ENCODE measurements at places on chromosomes 16 and 17. TPM values are rescaled to one million over a fixed set of nuclear protein-coding genes. Genes with fewer than 3 reads are reported as not detected.

DNA sequence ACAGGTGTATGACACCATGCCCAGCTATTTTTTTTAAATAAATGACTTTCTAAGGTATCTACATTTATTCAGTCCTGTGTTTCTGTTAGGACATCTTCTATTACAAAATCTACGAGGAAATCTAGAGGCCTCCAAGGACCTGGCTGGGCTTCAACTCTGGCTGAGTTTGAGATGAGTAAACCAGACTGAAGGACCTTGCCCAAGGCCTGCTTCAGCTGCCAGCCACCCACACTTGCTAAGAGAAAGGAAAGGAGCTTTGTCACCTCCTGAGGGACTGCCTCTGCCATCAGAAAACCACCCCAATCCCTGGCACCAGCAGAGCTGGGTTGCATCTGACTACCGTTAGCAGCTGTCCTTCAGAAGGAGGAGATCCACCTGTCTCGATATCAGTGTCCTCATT lies 1.3 kb upstream of the MYO1D start:
- peak; percentile 12 for DNase-seq

DNA sequence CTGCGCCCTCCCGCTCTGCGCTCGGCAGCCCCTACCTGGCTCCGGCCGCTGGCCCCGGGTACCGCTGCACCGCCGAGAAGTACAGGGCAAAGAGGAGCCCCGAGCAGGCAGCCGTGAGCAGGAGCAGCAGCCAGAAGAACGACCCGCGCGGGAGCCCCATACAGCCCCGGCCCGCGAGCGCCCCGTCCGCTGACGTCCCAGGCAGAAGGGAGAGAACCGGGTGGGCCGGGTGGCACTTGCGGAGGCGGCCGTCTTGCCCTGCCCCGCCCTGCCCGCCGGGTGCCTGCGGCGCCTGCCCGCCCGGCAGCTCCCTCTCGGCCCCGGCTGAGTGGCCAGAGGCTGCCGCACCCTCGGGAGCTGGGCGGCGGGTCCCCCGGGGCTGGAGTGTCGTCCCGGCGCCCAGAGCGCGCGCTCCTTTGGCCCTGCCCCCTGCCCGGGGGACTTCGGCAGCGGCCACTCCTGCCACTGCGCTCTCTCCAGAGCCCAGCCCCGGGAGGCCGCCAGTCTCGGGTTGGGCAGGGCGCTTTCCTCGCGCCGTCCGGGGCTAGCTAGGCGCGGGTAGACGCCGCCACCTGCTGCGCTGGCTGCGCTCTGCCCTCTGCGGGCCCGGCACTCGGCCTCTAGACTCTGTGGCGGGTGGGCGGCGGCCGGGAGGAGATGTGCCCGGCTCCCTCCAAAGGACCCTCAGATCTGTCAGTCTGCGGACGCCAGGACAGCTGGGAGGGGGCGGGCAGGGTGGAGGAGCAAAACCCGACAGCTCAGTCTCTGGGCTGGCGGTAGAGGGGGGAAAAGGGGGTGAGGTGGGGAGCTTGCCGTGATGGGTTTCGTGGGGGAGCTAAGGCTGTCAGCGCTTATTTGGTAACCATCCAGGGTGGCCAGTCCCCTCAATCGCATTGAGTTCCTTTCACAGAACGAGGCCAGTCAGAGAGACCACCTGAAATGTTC lies at the start of gene ST6GALNAC2:
Gene ST6GALNAC2 (minus strand): TSS at position 212 of the 945 bp plus-strand sequence. CDS start 52 bp downstream, at position 160.
- DNase-seq = peak; percentile 64

DNA sequence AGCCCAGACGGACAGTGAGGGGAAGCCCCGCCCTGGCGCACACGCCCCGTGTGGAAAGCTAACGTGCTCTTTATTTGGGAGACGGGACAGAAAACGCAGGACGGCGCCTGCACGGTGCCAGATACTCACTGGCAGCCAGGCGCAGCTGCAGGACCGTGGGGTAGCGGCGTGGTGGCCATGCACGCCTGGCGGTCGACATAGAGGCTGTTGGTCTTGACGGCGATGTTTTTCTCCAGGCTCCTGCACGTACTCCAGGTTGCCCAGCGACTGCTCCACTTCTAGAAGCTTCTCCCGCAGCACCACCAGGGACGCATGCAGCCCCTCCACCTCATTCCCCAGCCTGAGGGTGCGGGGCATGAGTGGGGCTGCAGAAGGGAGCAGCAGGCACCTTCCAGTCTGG lies 5.1 kb upstream of the C1QTNF8 start:
- DNase-seq = no peak

The SUZ12 gene
- 67.2 TPM for total RNA-seq

The BFAR gene
- total RNA-seq = 57.5 TPM

The GPRC5C gene
- 1.3 TPM for total RNA-seq

DNA sequence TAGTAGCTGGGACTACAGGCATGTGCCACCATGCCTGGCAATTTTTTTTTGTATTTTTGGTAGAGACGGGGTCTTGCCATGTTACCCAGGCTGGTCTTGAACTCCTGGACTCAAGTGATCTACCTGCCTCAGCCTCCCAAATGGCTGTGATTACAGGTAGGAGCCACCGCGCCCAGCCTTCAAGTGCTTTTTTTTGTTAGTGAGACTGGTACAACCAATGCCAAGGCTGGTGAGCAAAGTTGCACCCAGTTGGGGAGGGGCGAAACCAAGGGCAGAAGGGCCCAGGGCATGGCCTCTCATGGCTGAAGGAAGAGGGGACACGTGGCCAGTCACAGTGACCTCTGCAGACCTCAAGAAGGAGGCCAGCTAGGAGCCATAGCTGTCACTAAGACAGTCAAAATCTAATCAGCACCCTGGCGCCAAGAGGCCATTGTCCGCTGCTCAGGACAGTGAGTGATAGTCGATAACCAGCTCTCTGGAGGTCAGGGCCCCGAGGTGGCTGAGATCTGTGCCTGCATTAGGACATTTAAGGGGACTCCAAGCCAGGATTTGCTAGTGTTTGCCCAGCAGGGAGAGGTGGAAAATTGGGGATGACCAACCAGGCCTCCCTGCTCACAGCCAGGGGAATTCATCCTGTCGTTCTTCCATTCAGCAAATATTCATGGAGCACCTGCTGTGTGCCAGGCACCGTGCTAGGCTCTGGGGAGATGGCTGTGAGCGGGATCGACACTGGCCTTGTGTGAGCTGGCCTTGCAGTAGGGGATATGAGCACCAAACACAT lies 10.2 kb downstream of the IL4R start:
- DNase-seq = no peak

The BRD7 gene
- total RNA-seq = 87.7 TPM

- peak; percentile 94 for DNase-seq
Measured at GRCh38 chr16:89201439-89202377, 1.4 kb upstream of the SLC22A31 start.

GRCh38 chr16:49653173-49653570 lies 202.7 kb downstream of the ZNF423 start:
- DNase-seq = no peak

DNA sequence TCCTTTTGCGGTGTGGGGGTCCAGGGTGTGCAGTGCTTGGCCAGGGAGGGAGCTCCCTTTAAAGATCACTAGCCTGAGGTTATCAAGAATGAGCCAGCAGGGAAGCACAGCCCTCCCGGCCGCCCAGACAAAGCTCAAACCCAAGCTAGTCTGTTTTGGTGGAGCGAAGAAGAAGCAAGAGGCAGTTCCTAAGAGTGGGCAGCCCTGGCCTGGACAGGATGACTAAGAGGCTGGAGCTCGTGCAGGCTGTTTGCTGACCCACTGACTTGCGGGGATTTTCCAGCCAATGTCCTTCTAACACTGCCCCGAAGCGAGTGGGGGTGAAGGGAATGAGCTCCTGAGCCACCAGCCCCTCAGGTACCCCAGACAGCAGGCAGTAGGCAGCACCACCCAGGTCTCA lies 134.4 kb downstream of the COPRS start:
- DNase-seq = no peak

The ALOX12B gene
- 3.3 TPM for total RNA-seq
